ENCODE measurements at places on chromosomes 7 and 10.

GRCh38 chr10:14102056-14102455 lies 228.7 kb downstream of the FRMD4A start:
- H3K27me3 ChIP-seq = no peaks in the 10 kb centered on the region
- no peak overlapping the region for H3K27ac ChIP-seq
- no peaks in the 10 kb centered on the region for H3K4me1 ChIP-seq
- DNase-seq = no peak
- H3K36me3 ChIP-seq = no peaks in the 10 kb centered on the region

- no peak for DNase-seq
- H3K4me3 ChIP-seq = no peak overlapping the region
- no peaks in the 10 kb centered on the region for H3K4me1 ChIP-seq
- no peaks in the 10 kb centered on the region for H3K36me3 ChIP-seq
These were observed 69.7 kb downstream of the PRSS58 start for GRCh38 chr7:142188154-142188553.

GRCh38 chr10:87092376-87092860 lies 2.2 kb downstream of the GLUD1 start:
- H3K27me3 ChIP-seq = no peaks in the 10 kb centered on the region
- H3K36me3 ChIP-seq = no peaks in the 10 kb centered on the region
- DNase-seq = peak; percentile 10
- peaks cover 16% of the 10 kb centered on the region for H3K4me1 ChIP-seq
- H3K27ac ChIP-seq = peak overlapping the region; percentile 67

DNA sequence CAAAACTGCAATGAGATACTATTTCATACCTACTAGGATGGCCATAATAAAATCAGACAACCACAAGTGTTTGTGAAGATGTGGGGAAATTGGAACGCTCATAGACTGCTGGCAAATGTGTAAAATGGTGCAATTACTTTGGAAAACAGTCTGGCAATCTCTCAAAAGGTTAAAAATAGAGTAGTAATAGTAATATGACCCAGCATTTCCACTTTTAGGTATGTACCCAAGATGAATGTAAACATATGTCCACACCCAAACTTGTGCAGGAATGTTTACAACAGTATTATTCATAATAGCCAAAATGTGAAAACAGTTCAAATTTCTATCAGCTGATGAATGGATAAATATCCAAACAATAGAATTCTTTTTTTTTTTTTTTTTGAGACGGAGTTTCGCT lies 731.6 kb upstream of the ANKRD30A start:
- no peaks in the 10 kb centered on the region for H3K27me3 ChIP-seq
- H3K36me3 ChIP-seq = no peaks in the 10 kb centered on the region
- H3K27ac ChIP-seq = no peak overlapping the region
- no peak for DNase-seq
- H3K4me3 ChIP-seq = no peak overlapping the region
- H3K4me1 ChIP-seq = no peaks in the 10 kb centered on the region

GRCh38 chr7:17304926-17305325 lies 6.5 kb downstream of the AHR start:
- no peak for DNase-seq
- no peaks in the 10 kb centered on the region for H3K36me3 ChIP-seq
- H3K27ac ChIP-seq = peak overlapping the region; percentile 31
- no peak overlapping the region for H3K4me3 ChIP-seq
- no peaks in the 10 kb centered on the region for H3K27me3 ChIP-seq

DNA sequence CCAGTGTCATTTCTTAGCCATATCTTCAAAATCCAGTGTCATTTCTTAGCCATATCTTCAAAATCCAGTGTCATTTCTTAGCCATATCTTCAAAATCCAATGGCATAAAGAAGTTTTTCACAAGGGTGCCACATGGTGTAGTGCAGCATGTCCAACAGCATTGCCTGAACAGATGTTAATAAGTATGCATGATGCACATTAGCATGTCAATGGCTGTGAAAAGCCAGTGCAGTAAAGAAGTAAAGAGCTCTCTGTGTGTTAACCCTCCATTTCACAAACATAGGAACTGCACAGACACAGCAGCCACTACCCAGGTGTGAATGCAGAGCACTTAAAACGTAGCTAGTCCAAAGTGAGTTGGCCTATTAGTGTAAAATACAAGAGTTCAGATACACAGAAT lies 89.8 kb downstream of the GNAI1 start:
- no peaks in the 10 kb centered on the region for H3K27me3 ChIP-seq
- H3K36me3 ChIP-seq = no peaks in the 10 kb centered on the region
- no peak for DNase-seq
- H3K4me3 ChIP-seq = no peak overlapping the region

DNA sequence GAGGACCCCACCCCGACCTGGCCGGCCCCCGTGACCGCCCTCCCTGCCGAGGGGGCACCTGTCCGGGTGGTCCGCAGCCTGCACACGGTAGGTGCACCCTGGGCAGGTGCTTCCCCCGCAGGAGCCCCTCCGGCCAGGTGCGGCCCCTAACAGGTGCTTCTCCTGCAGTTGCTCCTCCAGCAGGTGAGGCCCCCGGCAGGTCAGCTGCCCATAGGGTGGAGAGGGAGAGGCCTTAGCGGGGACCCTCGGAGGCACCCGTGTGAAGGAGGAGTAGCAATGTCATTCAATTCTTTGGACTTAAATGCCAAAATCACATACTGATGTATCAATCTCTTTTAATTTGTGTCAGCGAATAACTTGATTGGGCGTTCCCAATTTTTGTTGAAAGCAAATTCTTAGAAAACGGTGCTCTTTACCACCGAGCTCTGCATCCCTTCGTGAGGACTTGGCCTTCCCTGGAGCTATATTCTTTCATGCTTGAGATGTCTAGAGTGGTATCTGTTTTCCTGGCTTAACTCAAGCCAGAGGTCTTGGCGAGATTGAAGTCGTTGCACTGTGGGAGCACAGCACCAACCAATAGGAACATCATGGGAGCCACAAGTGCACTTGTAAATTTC lies 738 bp upstream of the NCAPG2 start:
- H3K27me3 ChIP-seq = peaks cover 3% of the 10 kb centered on the region
- no peak for DNase-seq
- peak overlapping the region; percentile 93 for H3K4me3 ChIP-seq

- DNase-seq = no peak
- H3K27me3 ChIP-seq = no peaks in the 10 kb centered on the region
- no peaks in the 10 kb centered on the region for H3K36me3 ChIP-seq
- no peak overlapping the region for H3K4me3 ChIP-seq
These were observed 99.8 kb downstream of the SND1 start for GRCh38 chr7:127751490-127752448.

- H3K4me1 ChIP-seq = peaks cover 2% of the 10 kb centered on the region
- H3K4me3 ChIP-seq = peak within 1 kb of the TSS; percentile 53
- peak; percentile 89 for DNase-seq
- H3K27ac ChIP-seq = peak within 1 kb of the TSS; percentile 25
These were observed at the start of gene RNF32 for GRCh38 chr7:156640257-156640948. RNF32 (plus strand) TSS chr7:156640774; CDS start chr7:156643878, 3,104 bp downstream.

DNA sequence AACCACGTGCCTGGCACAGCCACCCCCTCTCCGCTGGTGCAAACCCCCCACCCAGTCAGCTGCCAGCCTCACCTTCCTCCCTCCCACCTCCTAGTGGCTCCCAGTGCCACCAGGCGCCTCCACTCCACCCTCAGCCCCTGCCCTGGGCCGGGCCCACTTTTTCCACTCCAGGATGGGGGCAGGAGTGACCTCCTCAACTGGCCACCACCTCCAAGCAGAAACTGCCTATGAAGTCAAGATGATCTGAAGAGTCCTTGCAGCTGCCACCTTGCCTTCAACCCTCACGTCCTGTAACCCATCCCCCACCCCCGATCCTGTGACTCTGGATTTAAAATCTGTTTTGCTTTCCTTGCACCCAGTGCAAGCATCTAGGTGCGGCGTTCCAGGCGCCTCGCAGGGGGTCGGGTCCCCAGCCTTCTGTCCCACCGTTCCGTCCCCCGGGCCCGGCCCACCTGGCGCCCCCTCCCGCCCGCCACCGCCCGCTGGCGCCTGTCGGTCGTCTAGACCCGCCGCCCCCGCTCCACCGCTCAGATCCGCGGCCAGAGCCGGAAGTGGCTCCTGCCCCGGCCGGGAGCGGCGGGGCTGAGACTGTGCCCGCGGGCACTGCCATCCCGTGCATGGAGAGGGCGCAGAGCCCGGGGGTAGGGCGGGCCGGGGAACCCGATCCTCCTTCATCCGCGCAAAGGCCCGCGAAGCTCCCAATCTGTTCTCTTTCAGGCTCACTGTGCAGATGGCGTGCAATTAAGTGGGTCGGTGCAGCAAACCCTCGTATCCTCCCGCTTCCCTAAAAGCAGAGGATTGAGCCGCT lies 51.2 kb upstream of the GTF2I start:
- peak overlapping the region; percentile 44 for H3K4me3 ChIP-seq
- no peak overlapping the region for H3K27ac ChIP-seq
- H3K4me1 ChIP-seq = peaks cover 12% of the 10 kb centered on the region

Data from T-cell (primary cell).